ENCODE measurements at places on chromosomes 4 and X. TPM values are rescaled to one million over a fixed set of nuclear protein-coding genes. Genes with fewer than 3 reads are reported as not detected.

Gene SUPT20HL2
- not detected for total RNA-seq

Gene LIMCH1
- total RNA-seq: 77.9 TPM

Gene SLC34A2
- not detected for total RNA-seq

Gene GAGE12C
- not detected for total RNA-seq

Gene N4BP2
- total RNA-seq: 1.4 TPM
